ENCODE measurements at places on chromosomes 4 and X. TPM values are rescaled to one million over a fixed set of nuclear protein-coding genes. Genes with fewer than 3 reads are reported as not detected.

Gene LRAT
- total RNA-seq, result not detected

Gene CFI
- total RNA-seq, result not detected

Gene OPHN1
- 5.6 TPM for total RNA-seq

Gene ETDB
- not detected for total RNA-seq

Gene ARAP2
- 270 TPM for total RNA-seq

Gene NHSL2
- 32.5 TPM for total RNA-seq

Gene F8A2
- total RNA-seq, result not detected

Gene ARHGAP24
- 1.7 TPM for total RNA-seq

All from natural killer cell (primary cell).